KG1 (cell line): ENCODE measurements at places on chromosomes 16 and 17.

GRCh38 chr16:3548445-3548844, 28.8 kb downstream of the NLRC3 start:
- DNase-seq: no peak

- no peak for DNase-seq
Observed at GRCh38 chr16:30152517-30152916, 29.5 kb upstream of the MAPK3 start.

DNA sequence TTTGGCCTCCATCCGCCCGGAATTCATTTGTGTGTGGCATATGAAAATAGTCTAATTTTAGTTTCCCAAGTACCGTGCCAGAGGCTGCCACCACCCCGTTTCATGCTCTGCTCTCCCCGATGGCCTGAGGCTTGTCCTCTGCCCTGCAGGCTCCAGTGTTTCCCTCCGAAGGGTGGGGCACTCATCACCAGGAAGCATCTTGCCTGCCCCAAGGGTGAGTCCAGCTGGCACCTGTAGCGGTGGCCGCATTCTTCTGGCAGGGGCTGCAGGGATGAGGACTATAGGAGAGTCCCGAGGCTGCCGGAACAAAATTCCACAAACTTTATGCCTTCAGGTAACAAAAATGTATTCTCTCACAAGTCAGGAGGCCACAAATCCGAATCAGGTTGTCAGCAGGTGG, 23.1 kb upstream of the CMIP start:
- no peak for DNase-seq

DNA sequence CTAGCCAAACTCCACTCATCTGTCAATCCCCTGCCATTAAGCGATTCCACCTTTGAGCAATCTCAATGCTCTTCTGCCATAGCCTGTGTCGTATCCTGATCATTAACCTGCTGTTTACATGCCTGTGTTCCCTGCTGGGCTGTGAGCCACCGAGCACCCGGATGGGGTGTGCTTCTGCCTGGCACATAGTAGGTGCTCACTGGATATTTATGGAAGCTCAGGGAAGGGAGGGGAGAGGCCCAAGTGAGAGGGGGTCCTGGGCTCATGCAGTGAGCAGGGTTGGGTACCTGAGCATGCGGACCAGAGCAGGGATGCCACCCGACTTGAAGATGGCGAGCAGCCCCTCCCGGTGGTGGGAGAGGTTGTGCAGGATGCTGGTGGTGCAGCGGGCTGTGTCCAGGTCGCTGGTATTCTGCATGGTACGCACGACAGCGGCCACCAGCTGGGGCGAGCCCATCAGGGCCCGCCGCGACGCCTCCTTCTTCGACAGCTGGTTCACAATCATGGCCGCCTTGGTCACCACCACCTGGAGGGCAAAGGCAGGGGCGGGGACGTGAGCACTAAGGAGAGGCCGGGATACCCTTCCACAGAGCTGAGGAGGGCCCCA, 17.7 kb downstream of the JUP start:
- no peak for DNase-seq

DNA sequence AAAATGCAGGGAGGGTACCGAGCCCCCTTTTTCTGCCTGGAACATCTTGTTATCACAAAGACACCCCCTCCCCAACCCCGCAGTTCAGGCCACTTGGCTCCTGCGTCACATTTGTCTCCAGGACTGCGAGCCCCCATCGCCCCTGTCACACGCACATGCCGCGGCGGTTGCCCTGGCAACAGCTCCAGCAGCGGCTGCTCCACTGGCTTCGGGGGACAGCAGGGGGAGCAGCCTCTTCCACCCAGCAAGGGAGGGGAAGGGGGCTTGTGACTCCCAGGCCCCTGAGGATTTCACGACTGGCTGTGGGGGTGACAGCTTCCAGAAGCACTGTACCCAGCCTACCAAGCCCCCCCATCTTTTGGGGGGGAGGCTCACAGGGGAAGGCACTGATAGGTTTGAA, 2.6 kb downstream of the BAIAP3 start:
- DNase-seq: no peak

- DNase-seq: no peak
Observed at GRCh38 chr17:39213852-39214251, 11.9 kb downstream of the STAC2 start.

GRCh38 chr16:51755039-51755501, 604.0 kb upstream of the SALL1 start:
- DNase-seq: no peak

DNA sequence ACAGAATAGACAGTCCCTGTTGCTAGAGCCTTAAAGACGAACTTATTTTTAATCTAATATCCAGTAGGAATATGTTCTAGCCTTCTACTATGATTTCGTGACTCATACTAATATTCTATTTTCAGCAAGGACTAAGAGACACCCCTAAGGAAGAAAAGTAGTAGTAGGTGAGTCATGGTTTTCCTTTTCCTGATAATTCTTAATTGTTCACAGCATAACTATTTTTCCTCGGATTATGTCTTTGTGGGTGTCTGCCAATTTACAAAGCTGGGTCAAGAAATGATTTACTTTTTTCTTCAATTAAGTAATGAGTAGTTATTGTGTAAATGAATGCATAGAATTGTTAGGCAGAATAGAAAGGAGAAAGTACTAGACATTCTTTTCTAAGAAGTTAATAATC, 292.2 kb downstream of the TOX3 start:
- no peak for DNase-seq

GRCh38 chr17:78704594-78704993, 77.5 kb downstream of the CYTH1 start:
- no peak for DNase-seq

- no peak for DNase-seq
Observed at GRCh38 chr17:3961564-3962047, 2.6 kb downstream of the ATP2A3 start.

GRCh38 chr17:9009737-9010136, 11.6 kb upstream of the NTN1 start:
- DNase-seq: no peak

GRCh38 chr17:7552621-7553051, 3.8 kb downstream of the TNFSF12 start:
- no peak for DNase-seq

DNA sequence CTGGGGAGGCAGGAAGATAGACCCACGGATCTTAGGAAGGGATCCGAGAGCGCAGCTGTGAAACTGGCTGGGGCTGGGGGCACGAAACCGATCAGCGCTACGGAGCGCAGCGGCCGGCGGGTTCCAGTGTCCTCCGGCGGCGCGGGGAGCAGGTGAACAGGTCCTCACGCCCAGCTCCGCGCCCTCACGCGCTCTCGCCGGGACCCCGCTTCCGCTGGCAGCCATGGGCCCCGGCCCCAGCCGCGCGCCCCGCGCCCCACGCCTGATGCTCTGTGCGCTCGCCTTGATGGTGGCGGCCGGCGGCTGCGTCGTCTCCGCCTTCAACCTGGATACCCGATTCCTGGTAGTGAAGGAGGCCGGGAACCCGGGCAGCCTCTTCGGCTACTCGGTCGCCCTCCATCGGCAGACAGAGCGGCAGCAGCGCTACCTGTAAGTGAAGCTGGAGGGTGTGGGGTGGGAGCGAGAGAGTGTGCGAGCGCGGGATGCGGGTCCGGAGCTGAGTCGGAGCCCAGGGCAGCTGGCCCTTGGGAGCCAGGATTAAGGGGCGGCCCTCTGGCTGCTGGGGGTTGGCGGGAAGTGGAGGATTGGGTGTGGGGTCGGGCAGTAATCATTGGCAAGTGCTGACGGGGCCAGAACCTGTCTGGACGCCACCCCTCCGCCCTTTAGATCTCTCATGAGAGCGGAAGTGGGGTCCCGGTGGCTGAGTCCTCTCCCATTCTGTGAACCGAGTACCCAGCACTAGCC, 479 bp downstream of the ITGA3 start:
- no peak for DNase-seq

GRCh38 chr17:63476854-63477479, at the start of gene ACE:
ACE (plus strand) TSS chr17:63477061; CDS start chr17:63477095, 34 bp downstream.
- no peak for DNase-seq

DNA sequence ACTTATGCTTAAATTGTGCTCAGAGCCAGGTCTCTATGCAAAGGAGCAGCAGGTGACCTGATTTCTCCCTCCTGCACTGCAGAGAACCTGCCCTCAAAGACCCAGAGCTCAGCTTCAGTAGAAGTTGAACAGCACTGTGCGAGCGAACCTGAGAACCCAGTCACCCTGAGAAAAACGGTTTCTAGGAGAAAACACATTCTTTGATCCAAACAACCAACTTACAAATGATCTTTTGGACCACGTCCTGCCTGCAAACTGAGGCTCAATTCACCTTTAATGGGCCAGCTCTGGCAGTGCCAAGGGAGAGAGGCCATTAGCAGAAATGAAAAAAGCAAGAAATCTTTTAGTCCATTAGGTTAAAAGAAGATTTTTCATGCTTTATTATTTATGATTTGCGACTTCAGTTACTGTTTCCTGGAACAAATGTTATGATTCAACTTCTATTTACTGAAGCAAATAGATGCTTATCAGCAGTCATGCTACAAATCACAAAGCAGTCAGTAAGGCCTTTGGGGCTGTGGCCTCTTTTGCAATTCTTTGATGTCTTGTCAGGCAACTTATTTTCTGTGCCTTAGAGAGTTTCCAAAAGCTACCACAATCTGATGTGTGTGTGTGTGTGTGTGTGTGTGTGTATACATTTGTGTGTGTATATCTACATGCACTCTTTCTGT, 65.7 kb upstream of the LRRC37A3 start:
- peak; percentile 49 for DNase-seq

DNA sequence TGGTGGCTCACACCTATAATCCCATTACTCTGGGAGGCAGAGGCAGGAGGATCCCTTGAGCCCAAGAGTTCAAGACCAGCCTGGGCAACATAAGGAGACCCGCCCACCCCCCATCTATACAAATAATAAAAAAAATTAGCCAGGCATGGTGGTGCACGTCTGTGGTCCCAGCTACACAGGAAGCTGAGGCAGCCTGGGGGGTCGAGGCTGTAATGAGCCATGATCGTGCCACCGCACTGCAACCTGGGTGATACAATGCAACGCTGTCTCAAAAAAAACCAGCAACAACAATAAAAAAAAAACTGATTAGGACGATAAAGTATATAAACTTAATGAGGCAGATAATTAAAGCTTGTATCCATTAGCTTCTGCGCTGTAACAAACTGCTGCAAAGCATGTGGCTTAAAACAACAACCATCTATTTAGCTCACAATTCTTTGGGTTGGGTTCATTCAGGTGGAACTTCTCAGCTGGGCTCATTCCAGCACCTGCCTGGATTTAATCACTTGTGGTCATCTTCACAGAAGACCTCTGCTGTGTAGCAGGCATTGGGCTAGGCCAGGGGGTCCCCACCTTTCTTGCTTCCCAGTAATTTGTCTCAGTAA, 45.8 kb downstream of the LCMT1 start:
- no peak for DNase-seq

- DNase-seq: peak; percentile 20
Observed at GRCh38 chr17:49180998-49181635, 29.3 kb downstream of the GNGT2 start.

DNA sequence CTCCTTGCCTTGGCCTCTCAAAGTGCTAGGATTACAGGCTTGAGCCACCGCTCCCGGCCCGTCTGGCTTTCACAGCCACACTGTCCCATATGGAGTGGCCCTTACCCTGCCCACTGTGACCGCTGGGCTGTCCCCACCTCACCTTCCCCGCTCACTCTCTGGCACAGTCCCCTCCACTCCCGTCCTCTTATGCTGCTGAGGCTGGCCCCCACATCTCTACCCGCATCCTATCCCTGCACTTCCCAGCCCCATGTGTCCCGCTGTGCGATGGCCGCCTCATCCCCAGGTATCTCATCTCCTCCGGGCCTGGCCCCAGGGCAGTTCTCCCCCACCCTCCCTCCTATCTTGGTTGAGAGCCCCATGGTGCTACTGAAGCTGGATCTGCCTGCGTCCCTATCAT, 93.2 kb downstream of the PGS1 start:
- DNase-seq: no peak

GRCh38 chr16:86567701-86568581, 1.3 kb downstream of the FOXC2 start:
- no peak for DNase-seq

DNA sequence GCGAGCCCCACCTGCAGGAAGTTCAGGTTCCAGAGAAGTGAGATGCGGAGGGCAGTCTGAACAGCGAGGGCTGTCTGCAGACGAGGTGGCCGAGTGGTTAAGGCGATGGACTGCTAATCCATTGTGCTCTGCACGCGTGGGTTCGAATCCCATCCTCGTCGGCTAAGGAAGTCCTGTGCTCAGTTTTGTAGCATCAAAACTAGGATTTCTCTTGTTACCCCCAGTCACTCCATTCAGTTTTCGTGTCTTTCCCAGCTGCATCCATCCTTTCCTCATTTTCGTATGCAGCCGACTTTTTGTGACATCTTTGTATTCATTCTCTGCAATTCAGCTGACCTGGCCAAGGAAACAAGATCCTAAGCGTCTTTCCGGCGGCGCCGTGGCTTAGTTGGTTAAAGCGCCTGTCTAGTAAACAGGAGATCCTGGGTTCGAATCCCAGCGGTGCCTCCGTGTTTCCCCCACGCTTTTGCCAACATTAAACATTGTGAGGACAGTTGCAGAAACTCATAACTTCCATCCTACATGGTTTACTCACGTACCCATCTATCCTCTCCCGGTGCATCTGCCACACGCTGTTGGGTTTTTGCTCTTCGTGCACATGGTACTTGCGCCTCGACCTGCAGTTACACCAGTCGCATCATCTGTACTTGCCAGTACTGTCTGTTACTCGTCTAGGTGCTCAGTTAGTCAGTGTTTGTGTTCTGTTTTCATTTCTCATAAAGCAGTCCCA, 3.0 kb downstream of the BORCS6 start:
- DNase-seq: peak; percentile 89

GRCh38 chr16:11047057-11047456, 102.7 kb downstream of the CLEC16A start:
- no peak for DNase-seq

GRCh38 chr16:49347476-49347875, 26.1 kb upstream of the C16orf78 start:
- no peak for DNase-seq

DNA sequence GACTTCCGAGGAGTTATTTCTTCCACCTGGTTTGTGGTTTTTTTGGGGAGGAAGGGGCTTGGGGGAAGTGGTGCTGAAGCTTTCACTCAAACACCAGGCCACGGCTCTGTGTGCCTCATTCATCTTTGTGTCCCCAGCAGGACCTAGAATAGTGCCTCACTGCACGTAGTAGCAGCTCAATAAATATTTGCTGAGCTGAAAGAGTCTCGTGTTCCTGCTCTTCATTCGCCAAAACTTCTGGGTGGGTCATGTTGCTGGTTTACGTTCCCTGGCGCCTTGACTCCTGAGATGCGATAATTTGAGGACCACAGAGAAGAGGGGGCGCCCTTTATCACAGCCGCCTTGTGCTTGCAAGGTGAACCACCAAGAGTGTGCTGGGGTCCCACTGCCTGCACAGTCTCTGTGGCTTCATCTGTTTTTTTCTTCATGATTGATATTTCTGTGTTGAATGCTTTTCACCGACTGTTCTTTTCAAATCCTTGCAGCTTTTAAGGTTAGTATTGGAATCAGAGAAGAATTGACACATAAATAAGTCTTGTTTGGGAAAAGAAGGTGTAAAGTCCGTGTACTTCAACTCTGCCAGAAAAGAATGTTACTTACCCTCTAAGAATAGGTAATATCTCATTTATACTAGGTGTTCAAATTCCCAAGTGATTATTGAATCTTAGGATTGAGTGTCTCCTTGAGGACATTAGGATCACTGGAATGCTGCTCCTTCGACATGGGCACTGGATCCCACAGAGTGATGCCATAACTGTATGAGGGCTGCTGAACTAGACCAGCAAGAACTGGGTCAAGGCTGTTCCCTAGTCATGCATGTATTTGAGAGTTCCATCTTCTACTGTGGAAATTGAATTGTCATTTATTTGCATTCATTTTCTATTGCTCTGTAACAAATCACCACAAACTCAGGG, 92.7 kb upstream of the CLEC18A start:
- DNase-seq: no peak
